Uterine smooth muscle cell (primary cell): ENCODE measurements at places on chromosomes 11 and 22. TPM values are rescaled to one million over a fixed set of nuclear protein-coding genes. Genes with fewer than 3 reads are reported as not detected.

PDGFD gene
- total RNA-seq = 1.4 and 1.7 TPM in 2 replicates

OR8D4 gene
- not detected in 2 replicates for total RNA-seq

APOL4 gene
- total RNA-seq = 0.11 and 0.12 TPM in 2 replicates

SIAE gene
- 10.2 and 21.5 TPM in 2 replicates for total RNA-seq

MSANTD4 gene
- 41.7 and 52.6 TPM in 2 replicates for total RNA-seq

PATE4 gene
- total RNA-seq = not detected in 2 replicates

TPBGL gene
- total RNA-seq = 0.11 TPM in 1 of 2 replicates, not detected in the other

SCGB2A2 gene
- total RNA-seq = not detected in 2 replicates

CD248 gene
- 97.4 and 103 TPM in 2 replicates for total RNA-seq

IGLL1 gene
- not detected in 2 replicates for total RNA-seq

FAM111B gene
- 3.5 and 22.4 TPM in 2 replicates for total RNA-seq

OR52E8 gene
- total RNA-seq = not detected in 2 replicates

KCNA4 gene
- total RNA-seq = under 0.01 TPM in 1 of 2 replicates, not detected in the other

SLC15A3 gene
- 7.5 and 10.6 TPM in 2 replicates for total RNA-seq

PHOX2A gene
- total RNA-seq = not detected in 2 replicates

APOL3 gene
- total RNA-seq = 7.5 and 7.9 TPM in 2 replicates

RAC2 gene
- total RNA-seq = 4.0 and 7.7 TPM in 2 replicates

NELL1 gene
- total RNA-seq = not detected in 2 replicates

MPPED2 gene
- under 0.01 and 0.22 TPM in 2 replicates for total RNA-seq

KCNE3 gene
- total RNA-seq = 0.22 and 5.2 TPM in 2 replicates

UBQLNL gene
- total RNA-seq = not detected in 2 replicates

HTATIP2 gene
- total RNA-seq = 25.2 and 43.4 TPM in 2 replicates

KCNJ1 gene
- under 0.01 TPM in 1 of 2 replicates, not detected in the other for total RNA-seq

LINC01488 gene
- total RNA-seq = not detected in 2 replicates

P2RY6 gene
- total RNA-seq = 0.12 TPM in 1 of 2 replicates, not detected in the other

GTPBP1 gene
- total RNA-seq = 33.7 and 41.6 TPM in 2 replicates

OSM gene
- not detected in 2 replicates for total RNA-seq

RIMBP3C gene
- 0.11 and 0.25 TPM in 2 replicates for total RNA-seq

PRR33 gene
- total RNA-seq = not detected in 2 replicates

FIBP gene
- total RNA-seq = 185 and 189 TPM in 2 replicates

HYOU1 gene
- 205 and 414 TPM in 2 replicates for total RNA-seq

TEX54 gene
- total RNA-seq = not detected in 2 replicates

PLA2G3 gene
- total RNA-seq = 0.25 and 0.33 TPM in 2 replicates

BLID gene
- 22.4 and 22.6 TPM in 2 replicates for total RNA-seq

GAL3ST1 gene
- 0.11 TPM in 1 of 2 replicates, not detected in the other for total RNA-seq

GGT5 gene
- total RNA-seq = 1.2 and 1.9 TPM in 2 replicates

BTG4 gene
- not detected in 2 replicates for total RNA-seq

PDE2A gene
- 0.50 and 0.77 TPM in 2 replicates for total RNA-seq
